Left cardiac atrium (tissue), 4 donors: ENCODE measurements at places on chromosomes 1 and 21. TPM values are rescaled to one million over a fixed set of nuclear protein-coding genes. Genes with fewer than 3 reads are reported as not detected.

- DNase-seq = no peak
Observed at GRCh38 chr1:14930247-14930965, 223.1 kb upstream of the TMEM51 start.

OR2T33 gene
- not detected for total RNA-seq

DNA sequence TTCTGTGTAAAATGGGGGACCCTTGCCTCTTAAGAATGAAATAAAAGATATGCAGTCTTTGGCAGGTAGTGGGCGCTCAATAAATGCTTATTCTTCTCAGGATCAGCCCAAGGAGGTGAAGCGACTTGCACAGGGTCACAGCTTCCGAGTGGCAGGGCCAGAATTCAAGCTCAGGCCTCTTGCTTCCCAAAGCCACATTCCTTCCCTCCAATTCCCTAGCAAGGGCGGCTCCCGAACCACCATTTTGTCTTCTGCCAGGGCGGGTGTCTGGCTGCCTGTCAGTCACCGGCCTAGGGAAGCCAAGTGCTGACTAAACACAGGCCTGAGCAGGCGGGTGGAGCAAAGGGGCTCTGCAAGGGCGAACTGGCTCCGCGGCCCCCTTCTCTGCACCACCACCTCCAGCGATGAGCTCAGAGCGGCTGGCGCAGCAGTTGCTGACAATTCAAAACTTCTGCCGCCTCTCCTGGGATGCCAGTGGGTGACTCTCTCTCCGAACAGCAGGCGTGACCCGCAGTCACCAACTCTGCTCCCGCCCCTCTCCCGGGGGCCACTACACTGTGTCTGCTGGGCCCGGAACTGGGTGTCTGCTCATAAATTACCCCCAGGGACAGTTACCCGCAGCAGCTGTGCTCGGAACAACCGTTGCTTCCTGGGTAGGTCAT lies 10.8 kb downstream of the GPR3 start:
- DNase-seq = peak; percentile 74

GRCh38 chr21:41957991-41958766 lies 4.4 kb upstream of the C2CD2 start:
- peak; percentile 79 for DNase-seq

TMCO4 gene
- total RNA-seq = 10.1 TPM
